ENCODE measurements at places on chromosomes 4 and X. TPM values are rescaled to one million over a fixed set of nuclear protein-coding genes. Genes with fewer than 3 reads are reported as not detected.

The GPR173 gene
- 3.2 TPM for total RNA-seq

The DCTD gene
- 49.6 TPM for total RNA-seq

DNA sequence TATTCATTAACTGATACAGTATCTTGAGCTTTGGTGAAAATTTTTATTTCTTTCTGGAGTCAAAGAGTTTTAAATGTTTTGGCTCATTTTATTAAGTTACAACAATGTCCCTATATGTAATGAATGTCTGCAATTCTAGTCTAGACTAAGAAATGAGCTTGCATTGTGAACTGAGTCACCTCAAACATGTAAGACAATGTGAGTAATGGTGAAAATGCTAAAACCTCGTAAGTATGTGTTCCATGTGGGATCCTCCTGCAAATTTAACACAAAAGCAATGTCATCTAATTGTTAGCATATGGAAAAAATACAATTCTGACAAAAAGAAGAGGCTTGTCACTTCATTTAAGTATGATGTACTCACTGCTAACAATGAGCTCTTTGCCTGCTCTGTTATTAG, 480.5 kb upstream of the FSTL5 start:
- no peak for DNase-seq

- DNase-seq, result no peak
Measured at GRCh38 chr4:97359826-97360225, 783.5 kb downstream of the STPG2 start.

DNA sequence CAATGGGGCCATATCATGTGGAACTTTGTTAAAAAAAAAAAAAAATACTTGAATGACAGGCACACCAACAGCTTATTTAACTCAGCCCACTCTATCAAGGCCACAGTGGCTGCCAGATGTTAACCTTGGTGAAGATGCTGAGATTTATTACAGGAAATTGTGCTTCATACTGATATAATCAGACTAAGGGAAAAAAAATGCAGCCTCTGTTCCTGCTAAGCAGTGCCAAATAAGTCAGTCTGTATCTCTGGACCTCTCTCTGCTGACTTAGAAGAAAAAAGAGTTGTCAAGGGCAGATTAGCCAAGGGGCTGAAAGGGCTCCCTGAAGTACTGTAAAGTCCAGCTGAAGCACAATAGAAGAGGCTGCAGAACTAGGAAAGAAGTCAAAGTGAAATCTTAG, 677.7 kb upstream of the HTR2C start:
- no peak for DNase-seq

The SLC7A11 gene
- 0.19 TPM for total RNA-seq

- DNase-seq, result no peak
Measured at GRCh38 chr4:64777286-64777685, 368.0 kb upstream of the TECRL start.

The CENPI gene
- total RNA-seq, result 0.46 TPM

Data from cardiac septum (tissue), 1 donor.